Amygdala (tissue), 56 donors: ENCODE measurements at places on chromosomes 2 and 18.

- no peak for DNase-seq
Observed at GRCh38 chr2:186130748-186131641, 355.1 kb upstream of the ZC3H15 start.

DNA sequence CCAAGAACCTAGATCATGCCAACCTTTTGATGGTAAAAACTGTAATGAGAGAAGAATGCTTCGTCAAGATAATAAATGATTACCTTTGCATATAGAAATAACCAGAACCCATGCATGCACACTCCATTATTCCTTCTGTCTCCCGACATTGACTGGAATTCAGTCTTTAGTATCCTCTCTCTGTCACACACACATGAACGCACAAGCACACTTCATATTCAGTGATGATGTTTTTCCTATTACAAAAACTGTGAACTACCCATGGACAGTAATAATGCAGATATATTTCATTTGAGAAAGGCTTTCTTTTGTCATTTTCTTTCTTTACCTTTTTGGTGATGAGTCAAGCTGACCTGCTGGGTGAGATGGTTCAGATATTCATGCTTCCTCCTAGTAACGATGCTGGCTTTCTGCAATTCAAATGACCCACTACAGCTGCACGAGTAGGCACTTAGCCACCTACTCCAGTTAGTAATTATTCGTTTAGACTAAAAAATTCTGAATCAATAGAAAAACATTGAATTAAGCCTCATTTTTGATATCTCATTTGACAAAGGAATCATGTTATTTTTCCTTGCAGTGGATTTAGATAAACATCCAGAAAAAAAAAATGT, 382.2 kb downstream of the TGIF1 start:
- DNase-seq: no peak

DNA sequence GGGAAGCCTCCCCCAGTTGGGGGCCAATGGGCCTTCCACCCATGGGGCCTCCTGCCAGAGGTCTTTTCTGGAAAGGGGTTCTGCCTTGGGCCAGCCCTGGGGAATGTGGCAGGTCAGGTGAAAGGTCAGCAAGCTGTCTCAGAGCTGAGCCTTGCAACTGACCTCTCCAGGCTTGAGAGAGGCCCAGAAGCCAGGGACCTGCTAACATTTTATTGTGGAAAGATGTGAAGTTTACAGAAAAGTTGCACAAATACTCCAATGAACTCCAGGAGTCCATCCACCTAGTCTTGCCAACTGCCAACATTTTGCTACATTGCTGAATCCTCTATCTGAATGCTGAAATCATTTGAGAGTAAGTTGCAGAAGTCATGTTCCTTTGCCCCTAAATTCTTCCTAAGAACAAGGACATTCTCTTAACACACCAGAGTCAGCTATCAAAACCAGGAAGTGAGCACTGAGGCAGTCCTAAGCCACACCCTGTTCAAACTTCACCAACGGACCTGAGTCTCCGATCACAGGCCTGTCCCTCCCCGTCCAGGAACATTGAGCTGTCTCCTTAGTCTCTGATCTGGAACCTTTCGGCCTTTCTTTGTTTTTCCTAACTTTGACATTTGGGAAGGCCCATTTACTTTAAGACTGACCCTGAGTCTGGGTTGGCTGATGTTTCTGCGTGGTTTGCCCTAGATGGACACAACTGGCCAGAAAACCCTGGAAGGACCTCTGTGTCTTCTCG, 4.0 kb downstream of the SNORC start:
- no peak for DNase-seq

DNA sequence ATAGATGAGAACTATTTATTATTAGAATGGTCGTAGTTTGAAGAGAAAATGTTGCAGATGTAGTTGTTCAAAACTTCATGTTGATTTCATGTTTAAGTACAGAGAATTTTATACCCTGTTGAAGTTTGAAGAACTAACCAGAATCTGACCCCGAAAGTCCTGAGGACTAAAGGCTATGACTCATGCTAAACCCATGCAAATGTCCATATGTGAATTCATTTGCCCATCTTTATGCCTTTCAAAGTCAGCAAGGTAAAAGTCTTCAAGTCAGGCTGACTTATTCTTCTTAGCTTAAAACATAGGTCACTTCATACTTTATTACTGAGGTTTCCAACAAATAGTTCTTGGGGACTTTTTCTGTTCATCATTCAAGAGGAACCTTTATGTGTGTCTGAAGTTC, 185.5 kb downstream of the CCDC85A start:
- DNase-seq: no peak

GRCh38 chr2:53286345-53286744, 481.3 kb upstream of the CHAC2 start:
- DNase-seq: no peak

GRCh38 chr18:48398074-48398473, 11.1 kb downstream of the ZBTB7C start:
- no peak for DNase-seq

GRCh38 chr2:215748446-215748845, 264.9 kb downstream of the MREG start:
- no peak for DNase-seq

DNA sequence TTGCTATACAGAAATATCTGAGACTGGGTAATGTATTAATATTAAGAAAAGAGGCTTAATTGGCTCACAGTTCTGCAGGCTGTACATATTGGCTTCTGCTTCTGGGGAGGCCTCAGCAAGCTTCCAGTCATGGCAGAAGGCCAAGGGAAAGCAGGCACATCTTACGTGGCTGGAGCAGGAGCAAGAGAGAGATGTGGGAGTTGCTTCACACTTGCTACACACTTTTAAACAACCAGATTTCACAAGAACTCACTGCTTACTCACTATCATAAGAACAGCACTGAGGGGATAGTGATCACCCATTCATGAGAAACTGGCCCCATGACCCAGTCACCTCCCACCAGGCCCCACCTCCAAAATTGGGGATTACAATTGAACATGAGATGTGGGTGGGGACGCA, 50.6 kb downstream of the MAPRE2 start:
- DNase-seq: no peak

GRCh38 chr2:10303181-10303693, 533 bp downstream of the HPCAL1 start:
- DNase-seq: no peak

GRCh38 chr18:40832362-40832761, 1122.7 kb upstream of the PIK3C3 start:
- no peak for DNase-seq

DNA sequence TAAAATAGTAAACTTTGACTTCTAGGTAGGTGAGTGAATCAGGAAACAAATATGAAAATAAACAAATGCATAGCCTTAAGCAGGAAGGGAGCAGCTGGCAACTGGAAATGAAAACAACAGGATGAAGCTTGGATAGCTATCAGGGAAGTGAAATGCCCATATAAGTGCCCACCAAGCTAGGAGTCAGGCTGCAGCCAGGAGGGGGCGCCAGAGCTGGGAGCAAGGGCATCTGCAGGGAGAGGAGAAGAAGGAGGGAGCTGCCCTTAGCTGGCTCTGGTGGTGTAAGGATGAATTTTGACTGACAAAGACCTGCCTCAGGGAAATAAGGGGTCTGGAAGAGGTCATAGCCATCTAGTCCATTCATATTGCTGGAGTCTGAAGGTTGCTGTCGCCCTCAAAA, 298.3 kb downstream of the TDRD15 start:
- no peak for DNase-seq

DNA sequence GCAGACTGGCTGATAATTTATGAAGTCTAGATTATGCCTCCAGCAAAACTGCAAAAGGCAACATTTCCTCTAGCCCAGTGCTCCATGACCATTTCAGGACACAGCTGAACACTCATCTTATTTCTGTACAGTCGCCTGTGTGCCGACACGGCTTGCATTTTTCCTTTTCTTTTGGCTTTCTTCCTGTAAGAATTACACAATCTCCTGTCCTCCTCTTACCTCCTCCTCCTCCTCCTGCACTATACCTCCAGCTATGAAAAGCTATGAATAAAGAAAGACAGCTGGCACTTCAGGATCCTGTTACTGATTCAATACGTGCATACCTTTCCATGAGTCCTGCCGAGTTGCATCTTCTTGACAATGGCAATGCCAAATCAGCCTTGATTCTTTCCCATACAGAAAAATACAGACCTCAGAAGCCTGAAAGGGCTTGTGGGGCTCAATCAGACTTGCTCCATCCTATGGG, 32.2 kb upstream of the TRIB2 start:
- no peak for DNase-seq

GRCh38 chr2:23940718-23941620, 706 bp downstream of the UBXN2A start:
- DNase-seq: no peak

GRCh38 chr2:77538031-77538430, 15.9 kb upstream of the LRRTM4 start:
- DNase-seq: no peak

GRCh38 chr2:15822151-15823044, 118.0 kb upstream of the MYCN start:
- no peak for DNase-seq

- no peak for DNase-seq
Observed at GRCh38 chr2:12602661-12603060, 114.1 kb upstream of the TRIB2 start.
